ENCODE measurements at places on chromosomes 7 and 10.

DNA sequence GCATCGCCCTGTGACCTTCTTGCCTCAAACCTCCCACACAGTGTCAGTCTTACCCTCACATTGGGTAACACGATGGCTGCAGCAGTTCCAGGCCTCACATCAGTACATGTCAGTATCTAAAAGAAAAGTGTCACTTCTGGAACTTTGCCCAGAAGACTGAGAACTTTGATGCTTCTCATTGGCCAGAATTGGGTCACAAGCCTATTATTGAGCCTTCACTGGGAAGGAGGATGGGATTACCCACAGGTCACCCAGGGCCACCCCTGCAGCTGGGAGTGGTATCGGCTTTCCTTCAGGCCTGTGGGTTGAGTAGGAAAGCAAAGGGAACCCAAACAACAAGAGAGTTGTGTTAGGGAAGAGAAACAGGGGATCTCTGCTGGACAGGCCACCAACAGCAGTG lies 111.5 kb downstream of the NPY start:
- no peak for DNase-seq

GRCh38 chr7:3429981-3430380 lies 128.9 kb downstream of the SDK1 start:
- DNase-seq, result no peak

DNA sequence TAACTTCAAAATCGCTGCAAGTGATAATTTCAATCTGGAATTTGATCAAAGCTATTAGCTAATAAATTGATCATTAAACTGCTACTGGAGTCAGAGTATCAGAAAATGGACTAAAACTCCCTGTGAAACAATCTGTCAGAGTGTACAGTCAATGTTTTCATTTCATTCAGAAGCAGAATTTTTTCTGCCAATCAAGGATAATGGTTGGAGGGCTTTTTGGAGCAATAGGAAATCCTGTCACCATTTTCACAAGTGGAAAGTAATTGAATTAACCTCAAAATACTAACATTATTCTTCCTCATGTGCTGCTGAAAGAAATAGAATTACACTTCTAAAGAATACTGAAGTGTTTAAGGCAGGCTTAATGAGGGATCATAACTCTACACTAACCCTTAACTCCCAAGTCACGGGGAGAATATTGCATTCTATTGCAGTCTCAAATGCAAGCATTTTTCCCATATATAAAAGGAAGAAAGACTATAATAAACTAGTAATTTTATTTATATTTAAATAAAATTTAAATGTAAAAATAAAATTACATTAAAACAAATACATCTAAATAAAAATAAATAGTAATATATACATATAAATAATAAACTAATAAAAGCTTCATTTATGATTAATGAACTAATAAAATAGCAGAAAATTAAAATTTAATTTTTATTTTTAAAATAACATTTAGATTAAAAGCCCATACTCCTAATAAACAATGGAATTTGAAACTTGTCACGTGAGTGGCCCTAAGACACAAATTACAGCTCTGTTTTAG lies 67.1 kb downstream of the SEMA3E start:
- DNase-seq, result no peak

GRCh38 chr7:4862156-4862555 lies 326 bp upstream of the PAPOLB start:
- DNase-seq, result no peak

- DNase-seq, result no peak
Measured at GRCh38 chr7:108278281-108278680, 148.1 kb upstream of the LAMB4 start.

GRCh38 chr10:31749981-31750840 lies 178.4 kb downstream of the ARHGAP12 start:
- DNase-seq, result no peak

- no peak for DNase-seq
Measured at GRCh38 chr10:54484186-54484585, 316.8 kb downstream of the PCDH15 start.

DNA sequence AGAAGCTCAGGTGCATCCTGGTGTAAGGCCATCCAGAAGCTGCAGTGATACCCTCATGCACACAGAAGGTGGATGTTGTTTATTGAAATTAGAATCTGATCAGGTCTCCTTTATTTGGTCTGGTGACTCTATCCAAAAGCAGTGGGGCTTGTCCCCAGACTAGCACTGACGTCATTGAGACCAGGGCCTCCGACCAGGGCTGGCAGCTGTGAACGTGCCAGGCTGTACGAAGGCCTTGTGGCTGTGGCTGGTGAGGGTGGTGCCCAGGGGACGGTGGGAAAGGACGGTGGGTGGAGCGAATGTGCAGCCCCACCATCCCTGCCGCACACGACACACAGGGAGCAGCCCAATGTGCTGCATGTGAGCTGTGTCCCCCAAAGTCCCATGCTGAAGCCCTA lies 160.0 kb downstream of the ADARB2 start:
- DNase-seq, result no peak

DNA sequence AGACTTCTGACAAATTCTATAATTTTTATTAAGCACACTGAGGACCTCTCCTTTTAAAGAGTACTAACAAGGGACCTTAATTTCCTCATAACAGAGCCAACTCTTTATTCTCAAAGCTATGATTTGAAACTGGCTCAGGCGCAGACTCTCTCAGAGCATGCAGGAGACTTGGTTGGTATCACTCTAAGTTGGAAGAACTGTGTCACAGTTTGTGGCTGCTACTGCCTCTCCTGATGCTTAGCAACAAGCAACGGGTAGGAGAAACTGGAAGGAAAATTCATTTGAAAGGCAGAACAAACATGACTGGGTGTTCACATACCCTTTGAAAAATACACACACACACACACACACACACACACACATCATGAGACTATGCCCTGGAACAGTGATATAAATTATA lies 33.3 kb downstream of the ENO4 start:
- no peak for DNase-seq

DNA sequence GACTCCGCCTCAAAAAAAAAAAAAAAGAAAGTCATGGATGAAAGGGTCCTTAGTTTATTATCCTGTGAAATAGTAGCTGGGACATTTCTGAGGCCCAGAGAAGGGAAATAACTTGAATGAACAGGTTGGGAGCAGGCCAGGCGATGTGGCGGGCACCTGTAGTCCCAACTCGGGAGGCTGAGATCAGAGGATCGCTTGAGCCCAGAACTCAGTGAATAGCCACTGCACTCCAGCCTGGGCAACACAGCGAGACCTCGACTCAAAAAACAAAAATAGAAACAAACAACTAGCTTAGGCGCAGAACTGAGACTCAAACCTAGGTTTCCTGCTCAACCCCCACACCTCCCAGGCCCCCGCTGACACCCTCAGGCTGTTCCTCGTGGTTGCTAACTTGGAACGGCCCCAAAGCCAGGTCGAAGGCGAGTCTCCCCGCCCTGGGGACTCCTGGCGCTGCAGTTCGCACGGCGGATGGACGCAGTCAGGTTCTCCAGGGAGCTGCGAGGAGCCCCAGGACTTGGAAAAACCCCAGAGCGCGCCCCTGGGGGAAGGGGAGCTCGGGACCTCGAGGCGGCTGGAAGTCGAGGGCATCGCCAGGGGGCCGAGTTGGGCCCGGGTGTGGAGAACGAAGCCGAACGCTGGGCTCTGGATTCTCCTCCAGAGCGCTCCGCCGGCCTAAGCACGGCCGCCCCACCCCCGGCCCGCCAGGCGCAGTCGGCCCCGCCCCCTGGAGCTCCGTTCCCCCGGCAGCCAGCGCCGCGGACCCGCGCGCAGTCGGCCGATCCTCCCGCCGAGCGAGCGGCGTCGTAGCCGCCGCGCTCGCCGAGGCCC lies at the start of gene STOX1:
Gene STOX1, plus strand, starts transcription at position 768 of the 828 bp plus-strand sequence. CDS start 93 bp downstream, outside the sequence.
- peak; percentile 80 for DNase-seq

DNA sequence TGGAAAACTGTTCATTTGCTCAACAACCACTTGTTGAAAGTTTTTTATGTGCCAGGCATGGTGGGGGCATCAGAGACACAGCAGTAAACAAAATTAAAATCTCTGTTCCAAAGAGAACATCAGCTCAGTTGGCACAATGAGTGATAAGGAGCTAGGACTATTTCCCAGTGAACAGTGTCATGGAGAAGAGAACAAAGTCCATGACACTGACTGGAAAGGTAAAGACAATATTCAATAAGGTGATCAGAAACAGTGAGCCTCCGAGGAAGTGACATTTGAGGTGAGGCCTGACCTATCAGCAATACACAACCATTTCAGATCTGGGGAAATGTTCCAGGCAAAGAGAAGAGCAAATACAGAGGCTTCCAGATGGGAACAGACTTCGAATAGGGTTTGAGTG lies 14.6 kb downstream of the ACSL5 start:
- no peak for DNase-seq

GRCh38 chr7:43481902-43482678 lies 100.8 kb upstream of the STK17A start:
- no peak for DNase-seq

GRCh38 chr7:68730964-68731363 lies 867.3 kb upstream of the AUTS2 start:
- no peak for DNase-seq

DNA sequence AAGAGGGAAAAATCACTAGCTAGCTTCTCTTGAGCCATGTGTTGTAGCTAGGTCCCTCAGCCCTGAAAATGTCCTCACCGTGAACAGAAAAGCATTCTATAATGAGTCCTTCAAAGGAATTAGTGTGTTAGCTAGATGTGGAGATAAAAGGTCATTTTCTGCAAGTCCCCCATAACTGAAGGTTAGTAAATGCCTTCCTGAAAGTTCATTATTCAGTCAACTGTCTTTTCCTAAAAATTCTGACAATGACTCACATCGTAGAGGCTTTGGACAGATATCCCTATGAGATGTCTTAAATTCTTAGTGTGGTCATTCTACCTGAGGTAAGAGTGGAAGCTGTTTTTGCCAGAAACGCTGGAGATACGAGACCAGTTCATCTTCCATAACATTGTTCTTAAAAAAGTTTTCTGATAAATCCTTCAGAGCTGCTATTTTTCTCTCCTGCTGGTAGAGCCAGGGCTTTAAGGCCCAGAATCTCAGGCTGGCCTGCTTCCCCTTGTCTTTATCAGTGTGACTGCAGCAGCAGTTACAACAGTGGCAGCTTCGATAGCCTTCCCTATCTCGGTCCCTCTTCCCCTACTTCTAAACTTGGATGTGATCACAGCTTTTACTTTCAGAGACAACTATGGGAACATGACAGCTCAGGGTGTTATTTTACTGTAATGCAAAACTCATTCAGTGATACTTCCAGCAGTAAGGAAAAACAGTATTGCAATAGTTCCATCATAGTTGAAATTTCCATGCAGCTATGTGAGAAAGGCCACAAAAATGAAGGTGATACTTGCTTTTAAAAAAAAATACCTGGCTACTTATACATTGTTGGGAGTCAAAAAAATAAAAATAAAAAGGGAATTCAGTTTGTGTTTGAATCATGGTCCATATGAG lies 37.3 kb upstream of the PRKAR2B start:
- DNase-seq, result peak; percentile 98

GRCh38 chr7:84188786-84189405 lies 5.7 kb downstream of the SEMA3A start:
- DNase-seq, result no peak

DNA sequence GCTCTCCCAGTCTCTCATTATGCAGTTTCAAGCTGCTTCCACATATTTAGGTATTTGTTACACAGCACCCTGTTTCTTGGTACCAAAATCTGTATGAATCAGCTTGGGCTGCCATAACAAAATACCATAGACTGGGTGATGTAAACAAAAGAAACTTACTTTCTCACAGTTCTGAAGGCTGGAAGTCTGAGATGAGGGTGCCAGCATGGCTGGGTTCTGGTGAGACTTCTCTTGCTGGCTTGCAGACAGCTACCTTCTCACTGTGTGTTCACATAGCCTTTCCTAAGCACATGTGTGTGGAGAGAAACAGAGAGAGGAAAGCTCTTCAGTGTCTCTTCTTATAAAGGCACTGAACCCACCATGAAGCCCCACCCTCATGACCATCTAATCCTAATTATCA lies 15.7 kb upstream of the CBLL1 start:
- peak; percentile 21 for DNase-seq

- no peak for DNase-seq
Measured at GRCh38 chr10:112269266-112269665, 13.9 kb upstream of the TECTB start.

DNA sequence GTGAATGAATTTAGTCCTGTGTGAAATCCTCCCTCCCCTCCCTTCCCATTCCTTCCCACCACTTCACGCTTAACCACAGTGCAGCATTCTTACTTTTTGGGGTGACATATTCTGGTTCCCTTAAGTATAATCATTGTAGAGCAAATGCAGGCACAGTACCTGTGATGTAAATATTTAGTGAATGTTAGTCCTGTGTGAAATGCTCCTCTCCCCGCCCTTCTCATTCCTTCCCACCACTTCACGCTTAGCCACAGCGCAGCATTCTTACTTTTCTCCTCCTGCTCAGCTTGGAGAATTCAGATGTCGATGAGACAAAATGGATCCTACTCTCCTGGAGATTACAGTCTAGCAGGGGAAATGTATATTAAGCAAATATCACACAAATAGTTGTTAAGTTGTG lies 258.8 kb downstream of the EXOC4 start:
- DNase-seq, result no peak

DNA sequence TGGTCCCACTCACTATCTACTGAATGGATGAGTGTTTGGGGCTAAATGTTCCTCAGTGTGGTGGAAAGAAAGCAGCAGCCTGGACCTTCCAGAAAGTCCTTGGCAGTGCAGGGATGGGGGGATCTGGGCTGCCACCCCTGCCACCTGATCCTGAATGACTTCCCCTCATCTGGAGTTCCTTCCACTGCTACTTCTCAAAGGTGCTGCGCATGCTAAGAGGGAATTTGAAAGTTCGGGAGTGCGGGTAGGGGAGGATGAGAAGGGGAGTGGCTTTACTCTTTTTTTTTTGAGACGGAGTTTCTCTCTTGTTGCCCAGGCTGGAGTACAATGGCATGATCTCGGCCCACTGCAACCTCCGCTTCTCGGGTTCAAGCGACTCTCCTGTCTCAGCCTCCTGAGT lies 1.4 kb downstream of the KLRG2 start:
- no peak for DNase-seq

- no peak for DNase-seq
Measured at GRCh38 chr10:126006906-126007305, 110.5 kb downstream of the FANK1 start.

DNA sequence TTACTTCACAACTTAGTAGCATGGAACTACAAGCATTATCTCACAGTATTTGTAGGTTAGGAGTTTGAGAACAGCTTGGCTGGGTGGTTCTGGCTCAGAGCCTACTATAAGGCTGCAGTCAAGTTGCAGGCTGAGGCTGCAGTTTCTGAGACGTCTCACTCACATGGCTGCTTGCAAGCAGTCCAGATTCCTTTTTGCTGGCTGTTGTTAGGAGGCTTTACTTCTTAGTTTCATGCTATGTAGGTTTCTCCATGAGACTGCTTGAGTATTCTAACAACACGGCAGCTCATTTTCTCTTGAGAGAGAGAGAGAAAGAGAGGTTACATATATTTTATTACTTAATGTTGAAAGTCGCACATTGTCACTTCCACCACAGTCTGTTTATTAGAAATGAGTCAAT lies 1073.9 kb downstream of the NXPH1 start:
- DNase-seq, result no peak

DNA sequence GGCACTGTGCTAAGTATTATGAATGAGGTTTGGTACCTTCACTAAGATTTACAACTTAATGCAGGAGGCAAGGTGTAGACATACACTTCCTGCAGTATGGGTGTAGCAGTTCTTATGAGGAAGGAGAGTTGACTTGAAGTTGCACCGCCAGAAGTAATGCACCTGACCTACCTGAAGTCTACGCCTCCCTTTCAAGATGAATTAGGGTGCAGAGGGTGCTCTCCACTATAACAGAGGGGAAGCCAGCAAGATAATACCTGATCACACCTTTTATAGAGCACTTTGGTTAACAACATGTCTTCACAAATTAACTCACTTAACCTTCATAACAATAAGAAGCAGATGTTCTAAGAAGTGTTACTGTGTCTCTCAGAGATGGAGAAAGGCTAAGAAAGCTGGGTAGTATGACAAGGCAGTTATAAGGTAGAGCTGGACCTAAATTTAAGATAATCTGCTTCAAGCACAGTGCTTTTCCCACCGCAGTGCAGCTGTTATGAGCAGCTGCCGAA lies 552 bp upstream of the RAB18 start:
- DNase-seq, result no peak
